Mucosa of descending colon (tissue), 3 donors: ENCODE measurements at places on chromosomes 7 and 10. TPM values are rescaled to one million over a fixed set of nuclear protein-coding genes. Genes with fewer than 3 reads are reported as not detected.
A peak's percentile ranks its signal among the peaks of the same experiment; 100 is the strongest.

The HSPA12A gene
- total RNA-seq, result 8.8 TPM

The PDGFA gene
- total RNA-seq, result 63.0 TPM

The WASL gene
- 90.1 TPM for total RNA-seq

DNA sequence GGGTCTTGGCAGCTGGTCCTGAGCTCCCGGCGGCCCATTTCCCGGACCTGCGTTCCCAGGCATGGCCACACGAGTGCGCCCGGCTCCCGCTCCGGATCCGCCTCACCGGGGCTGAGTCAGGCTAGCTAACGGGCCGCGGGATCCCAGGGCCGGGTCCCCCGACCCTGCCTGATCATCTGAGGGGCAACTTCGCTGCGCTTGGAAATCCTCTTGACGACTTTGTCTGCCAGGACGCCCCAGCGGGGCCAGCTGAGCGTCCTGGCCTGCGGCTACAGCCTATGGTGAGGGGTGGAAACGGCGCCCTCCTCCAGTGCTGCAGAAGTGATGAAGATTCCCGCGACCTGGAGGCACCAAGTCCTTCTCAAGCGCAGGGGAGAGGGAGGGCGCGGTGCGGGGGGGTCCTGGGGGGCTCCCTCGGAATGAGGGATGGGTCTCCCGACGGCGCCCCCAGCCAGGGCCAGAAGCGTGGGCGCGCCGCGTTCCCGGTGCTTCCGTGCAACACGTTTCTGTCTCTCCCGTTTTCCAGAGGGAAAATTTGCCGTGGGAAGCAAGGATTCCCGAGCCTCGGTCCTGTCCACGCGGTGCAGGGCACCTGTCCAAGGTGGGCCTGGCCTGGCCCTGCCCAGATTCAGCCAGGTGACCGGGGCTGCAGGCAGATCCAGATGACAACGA is 212.4 kb downstream of the CCSER2 start:
- DNase-seq, result peak; percentile 68

DNA sequence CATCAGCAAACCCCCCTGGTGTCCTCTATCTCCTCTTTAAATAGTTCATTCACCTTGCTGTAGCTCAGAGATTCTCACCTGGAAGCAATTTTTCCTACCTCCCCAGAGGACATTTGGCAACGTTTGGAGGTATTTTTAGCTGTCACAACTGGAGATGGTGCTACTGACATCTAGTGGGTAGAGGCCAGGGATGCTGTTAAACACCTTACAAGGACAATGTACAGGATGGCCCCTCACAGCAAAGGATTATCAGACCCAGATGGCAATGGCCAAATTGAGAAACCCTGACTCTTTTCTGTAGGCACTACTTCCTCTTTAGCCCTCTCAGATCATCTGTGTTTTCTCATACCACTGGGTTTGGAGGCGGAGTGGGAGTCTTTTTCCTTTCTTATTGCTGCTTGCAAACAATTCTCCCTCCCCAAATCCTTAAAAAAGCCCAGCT is 13.2 kb upstream of the TRA2A start:
- peak; percentile 31 for DNase-seq

GRCh38 chr10:23291551-23292334 is 52.9 kb downstream of the C10orf67 start:
- DNase-seq, result no peak

DNA sequence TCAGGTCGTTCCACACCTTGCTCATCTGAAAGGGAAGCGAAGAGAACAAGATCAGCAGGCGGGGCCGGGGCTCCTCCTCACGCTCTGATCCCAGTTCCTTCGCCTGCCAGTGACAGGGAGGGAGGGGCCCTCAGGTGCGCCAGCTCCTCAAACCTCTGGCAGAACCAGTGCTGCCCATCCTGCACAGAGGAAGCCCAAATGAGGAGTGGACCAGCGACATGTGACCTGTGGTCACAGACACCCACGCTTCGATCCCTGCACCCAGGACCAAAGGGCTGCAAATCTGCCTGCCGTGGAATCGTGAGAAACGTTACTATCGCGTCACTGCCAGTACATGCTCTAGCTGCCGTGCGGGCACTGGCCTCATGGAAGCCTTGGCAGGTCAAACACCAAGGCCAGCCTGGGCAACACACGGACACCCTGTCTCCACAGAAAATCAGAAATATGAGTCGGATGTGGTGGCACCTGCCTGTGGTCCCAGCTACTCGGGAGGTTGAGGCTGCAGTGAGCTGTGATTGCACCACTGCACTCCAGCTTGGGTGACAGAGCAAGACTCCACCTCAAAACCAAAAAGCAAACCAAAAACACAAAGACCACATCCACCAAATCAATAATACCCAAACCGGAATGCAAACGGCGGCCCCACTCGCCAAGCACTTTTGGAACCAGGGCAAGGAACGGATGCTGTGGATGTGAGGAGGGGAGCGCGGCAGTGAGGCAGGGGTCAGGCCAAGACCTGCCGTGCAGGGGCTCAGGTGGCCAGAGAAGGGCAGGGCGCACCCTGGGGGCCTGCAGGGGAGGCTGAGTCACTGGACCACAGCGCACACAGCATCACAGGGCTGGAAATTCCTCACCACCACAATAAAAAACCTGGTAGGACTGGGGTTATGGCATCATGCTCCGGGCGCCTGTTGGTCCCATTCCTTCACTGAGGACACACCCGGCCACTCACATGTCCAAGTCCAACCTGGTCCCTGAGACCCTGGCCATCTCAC is 13.4 kb downstream of the NUDT1 start:
- no peak for DNase-seq

- no peak for DNase-seq
Measured at GRCh38 chr7:90605055-90605454, 8.9 kb downstream of the CDK14 start.

DNA sequence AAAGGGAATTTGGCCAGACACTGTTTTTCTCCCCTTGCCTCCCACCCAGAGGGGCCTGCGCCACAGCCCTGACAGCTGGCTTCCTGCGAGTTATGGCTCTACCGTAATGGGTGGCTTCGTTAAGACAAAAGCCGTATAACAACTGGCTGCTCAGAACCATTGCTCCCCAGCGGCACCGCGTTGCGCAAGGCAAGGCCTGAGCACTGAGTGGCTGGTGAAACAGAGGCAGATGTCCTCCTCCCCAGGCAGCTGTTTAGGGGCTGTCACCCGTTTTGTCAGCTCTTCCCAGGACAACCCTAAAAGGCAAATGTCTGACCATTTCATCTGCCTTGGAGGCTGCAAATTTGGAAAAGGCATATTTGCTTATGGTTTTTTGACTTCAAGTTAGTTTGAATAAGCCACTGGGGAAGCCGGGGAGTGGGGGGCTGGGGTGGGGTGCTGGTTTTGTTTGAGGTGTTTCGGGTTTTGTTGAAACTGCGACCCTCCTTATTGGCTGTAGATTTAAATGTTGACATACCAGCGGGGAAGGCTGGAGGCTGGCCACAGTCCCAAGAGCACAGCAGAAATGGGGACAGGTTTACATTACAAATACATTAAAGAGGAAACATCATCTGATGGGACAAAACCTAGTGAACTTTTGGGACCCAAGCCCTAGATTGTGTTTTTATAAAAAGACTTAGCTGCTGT is 681 bp upstream of the SPOCK2 start:
- DNase-seq, result peak; percentile 45

DNA sequence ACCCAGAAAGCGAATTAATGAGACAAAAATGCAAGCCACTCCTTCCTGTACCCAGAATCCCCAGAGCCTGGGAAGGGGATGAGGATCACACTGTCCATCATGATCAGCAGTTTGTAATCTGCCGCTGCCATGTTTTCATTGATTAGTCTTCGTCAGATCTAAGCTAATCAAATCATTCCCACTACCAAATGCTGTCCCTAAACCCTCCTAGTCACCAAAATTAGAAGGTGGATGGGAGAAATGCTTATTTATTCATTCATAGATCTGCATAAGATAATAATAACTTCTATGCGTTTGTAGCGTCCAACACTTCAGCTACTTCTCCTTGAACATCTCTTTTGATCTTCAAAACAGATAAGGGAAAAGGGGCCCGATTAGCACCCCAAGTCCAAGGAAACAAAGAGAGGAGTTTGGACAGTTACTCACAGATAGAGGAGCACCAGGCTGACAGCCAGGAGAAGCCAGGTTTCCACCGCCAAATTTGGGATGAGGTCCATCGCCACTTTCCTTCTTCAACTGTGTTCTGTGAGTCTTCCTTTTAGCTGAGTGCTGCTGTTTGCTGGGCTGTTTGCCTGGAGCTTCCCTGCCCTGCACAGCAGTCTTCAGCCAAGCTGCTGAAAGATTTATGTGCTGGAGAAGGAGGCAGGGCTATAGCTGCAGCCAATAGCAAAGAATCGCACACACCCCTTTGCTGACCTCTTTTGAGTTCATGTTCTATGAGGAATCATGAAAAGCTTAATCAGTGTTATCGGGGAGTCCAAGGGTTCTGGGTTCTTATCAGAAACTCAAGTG is at the start of gene CYP3A5:
CYP3A5 (minus strand) TSS at position 597 of the 792 bp plus-strand sequence; CDS start at position 497, 100 bp downstream.
- DNase-seq, result peak; percentile 86

- no peak for DNase-seq
Measured at GRCh38 chr10:60389413-60390025, at the start of gene ANK3. Gene ANK3, minus strand, starts transcription at chr10:60389875. Its CDS starts 337 bp downstream, at chr10:60389538.

- no peak for DNase-seq
Measured at GRCh38 chr10:7153750-7154149, 257.1 kb downstream of the SFMBT2 start.
